ENCODE measurements at places on chromosomes 3 and 15.

- no peak for DNase-seq
Measured at GRCh38 chr3:196537319-196537984, 22.3 kb upstream of the SMCO1 start.

DNA sequence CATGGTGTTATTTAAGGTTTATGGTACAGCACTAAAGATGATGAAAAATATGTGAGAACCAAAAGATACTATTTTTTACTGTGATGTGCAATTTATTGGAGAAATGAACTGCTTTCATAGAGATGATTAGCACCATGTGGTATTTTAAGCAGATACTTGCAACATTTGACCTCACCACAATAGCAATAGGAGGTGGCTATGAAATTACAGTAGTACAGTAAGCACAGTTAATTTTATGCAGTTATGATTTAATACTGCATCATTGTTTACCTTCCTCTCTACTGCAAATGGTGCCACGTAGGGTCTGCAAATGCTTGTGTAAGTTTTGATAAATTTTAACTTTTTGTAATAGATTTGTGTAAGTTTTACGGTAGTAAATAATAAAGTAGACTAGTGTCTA is 14.0 kb downstream of the PYGO1 start:
- no peak for DNase-seq

DNA sequence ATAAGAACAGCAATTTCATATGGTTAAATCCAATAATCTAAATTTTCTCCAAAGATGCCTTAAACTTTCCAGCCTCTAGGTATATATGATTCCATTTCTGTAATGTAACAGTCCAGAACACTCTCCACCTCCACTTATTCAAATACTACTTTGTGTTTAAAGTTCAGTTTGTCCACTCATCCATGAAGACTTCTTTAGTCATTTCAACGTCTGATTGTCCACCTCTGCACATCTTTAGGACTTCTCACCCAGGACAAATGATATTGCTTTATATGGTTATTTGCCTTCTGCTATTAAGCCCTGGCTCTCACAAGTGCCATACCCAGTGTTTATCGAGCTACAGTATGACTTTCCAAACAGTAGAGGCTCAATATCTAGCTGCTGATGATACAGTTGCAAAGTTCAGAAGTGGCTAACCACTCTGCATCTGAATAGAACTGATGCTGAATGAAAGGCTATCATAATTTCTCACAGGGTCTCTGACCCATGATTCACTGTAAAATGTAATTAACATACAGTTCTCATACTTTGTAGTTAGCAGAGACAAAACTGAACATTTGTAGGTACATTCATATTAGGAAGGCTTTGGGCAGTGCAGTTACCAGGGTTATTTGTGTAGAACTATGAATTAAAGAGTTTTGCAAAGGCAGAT is 93.7 kb upstream of the MBNL1 start:
- DNase-seq: peak; percentile 35

- peak; percentile 32 for DNase-seq
Measured at GRCh38 chr3:61927332-61927731, 366.0 kb downstream of the PTPRG start.

- DNase-seq: no peak
Measured at GRCh38 chr3:58068122-58068809, 60.0 kb downstream of the FLNB start.

DNA sequence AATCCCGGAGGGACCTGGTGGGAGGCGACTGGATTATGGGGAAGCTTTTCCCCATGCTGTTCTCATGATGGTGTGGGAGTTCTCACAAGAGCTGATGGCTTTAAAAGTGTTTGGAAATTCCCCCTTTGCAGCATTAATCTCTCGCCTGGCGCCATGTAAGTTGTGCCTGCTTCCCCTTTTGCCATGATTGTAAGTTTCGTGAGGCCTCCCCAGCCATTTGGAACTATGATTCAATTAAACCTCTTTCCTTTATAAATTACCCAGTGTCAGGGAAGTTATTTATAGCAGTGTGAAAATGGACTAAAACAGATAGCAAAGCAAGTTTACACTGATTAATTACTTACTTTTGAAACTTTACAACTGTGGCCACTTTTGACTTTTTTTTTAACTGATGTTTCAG is 10.6 kb upstream of the U2SURP start:
- no peak for DNase-seq

GRCh38 chr3:3771567-3771966 is 27.7 kb upstream of the LRRN1 start:
- DNase-seq: no peak

DNA sequence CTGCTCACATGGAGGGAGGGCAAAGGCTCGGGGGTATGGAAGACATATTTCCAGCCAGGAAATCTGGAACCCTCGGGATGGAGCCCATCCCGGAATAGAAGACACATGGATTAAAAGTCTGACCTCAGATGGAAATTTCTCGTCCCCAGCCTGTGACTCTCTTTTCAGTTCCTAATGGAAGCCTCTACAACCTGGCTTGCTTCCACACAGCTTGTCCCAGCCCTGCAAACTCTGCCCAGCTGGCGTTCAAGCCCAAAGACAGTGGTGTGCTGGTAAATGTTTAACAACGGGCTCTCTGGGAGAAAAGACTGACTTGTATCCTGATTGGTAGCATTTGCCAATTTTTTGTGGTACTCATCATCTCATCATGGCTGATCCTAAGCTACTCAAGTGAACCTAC is 35.6 kb upstream of the TLE3 start:
- DNase-seq: peak; percentile 65

GRCh38 chr3:50184242-50184978 is 7.0 kb upstream of the GNAT1 start:
- no peak for DNase-seq

- no peak for DNase-seq
Measured at GRCh38 chr15:63482874-63483323, 21.5 kb upstream of the USP3 start.

DNA sequence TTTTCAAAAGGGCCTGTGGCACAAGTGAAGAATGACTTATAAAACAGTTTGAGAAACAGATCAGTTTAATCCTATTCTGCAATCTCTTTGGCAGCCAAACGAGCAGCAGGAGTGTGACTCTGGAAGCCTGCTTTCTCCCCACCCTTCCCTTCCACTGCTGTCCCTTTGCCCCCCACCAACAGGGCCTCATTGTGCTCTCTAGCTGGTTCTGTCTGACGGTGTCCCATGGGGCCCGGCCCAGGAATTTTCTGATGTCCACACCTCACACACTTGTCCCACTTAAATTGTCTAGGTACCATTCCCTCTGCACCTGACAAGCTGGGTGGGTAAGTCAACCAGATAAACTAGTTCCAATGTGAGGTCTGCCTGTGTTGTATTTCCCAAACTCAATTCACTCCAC is 16.4 kb downstream of the SLCO2A1 start:
- DNase-seq: no peak

- DNase-seq: no peak
Measured at GRCh38 chr15:98427321-98427720, 221.0 kb upstream of the IGF1R start.

GRCh38 chr3:54870423-54870822 is 57.4 kb downstream of the LRTM1 start:
- DNase-seq: peak; percentile 86

GRCh38 chr15:67144609-67145311 is 79.4 kb downstream of the SMAD3 start:
- DNase-seq: no peak

DNA sequence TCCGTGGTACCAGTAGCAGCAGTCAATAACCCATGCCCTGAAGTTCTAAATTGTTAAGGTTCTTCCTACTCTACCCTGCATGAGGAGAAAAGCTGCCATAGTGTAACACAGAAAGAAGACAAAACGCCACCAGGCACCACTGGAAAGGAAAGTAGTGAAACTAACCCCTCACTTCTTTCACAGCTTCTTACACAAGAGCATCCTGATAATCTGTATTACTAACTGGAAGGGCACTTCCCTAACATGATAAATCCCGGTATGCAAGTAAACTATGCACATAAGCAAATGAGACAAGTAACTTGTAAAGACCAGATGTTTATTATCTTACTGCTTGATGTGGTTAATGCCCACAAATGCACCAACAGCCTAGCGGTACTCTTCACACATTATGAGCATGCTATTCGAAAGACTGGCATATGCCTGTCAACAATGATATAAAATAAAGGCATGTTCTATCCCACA is 141.3 kb downstream of the ADAM10 start:
- DNase-seq: no peak

DNA sequence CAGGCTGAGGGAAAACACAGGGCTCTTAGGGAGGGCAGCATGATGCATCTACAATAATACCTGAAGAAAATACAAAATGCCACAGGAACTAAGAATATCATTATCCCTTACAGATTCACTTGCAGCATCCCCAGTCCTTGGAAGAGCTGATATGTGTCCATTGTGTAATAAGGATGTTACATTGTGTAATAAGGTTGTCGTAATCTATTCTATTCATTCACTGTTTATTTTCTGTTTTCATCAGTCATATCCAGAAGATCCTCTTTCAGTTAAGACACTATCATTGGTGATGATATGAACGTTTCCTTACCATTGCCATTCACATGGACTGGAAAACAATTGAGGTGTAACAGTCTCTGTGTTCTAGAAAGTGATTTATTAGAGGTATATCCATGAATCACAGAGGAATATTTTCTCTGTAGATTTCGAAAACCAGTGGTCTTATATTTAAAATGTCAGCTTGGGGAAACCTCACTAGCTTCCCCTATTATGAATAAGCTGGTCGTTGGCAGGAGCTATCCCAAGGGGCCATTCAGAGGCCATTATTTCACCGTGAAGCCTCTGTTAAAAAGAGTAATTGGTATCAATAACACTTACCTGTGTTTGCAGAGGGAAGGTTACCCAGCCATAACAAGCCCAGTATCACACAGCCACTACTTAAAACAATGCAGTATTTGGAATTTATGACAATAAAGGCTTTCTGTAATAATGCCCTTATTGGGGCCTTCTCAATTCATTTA is 241.1 kb downstream of the ZNF385D start:
- DNase-seq: no peak

- peak; percentile 81 for DNase-seq
Measured at GRCh38 chr3:188211476-188211875, 57.5 kb downstream of the LPP start.

DNA sequence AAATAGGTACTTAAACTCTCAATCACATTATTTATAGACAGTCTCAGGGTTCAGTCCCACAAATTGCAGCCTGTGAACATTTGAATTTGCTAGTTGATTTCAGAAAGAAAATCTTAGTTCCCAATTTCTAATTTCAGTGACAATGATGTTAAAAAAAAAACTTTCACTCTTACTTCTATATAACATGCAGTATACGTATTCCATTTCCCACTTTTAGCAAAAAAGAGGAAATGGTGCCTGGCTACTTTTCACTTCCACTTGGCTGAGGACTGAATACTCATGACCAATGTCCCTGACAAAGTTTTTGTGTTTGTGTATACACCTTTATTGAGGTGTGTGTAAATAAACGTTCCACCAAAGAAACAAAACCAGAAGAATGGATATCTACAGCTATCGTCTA is 32.1 kb upstream of the XCR1 start:
- no peak for DNase-seq

GRCh38 chr3:95738045-95738444 is 1076.3 kb upstream of the EPHA6 start:
- peak; percentile 60 for DNase-seq

GRCh38 chr3:2526926-2527325 is 428.3 kb downstream of the CNTN4 start:
- DNase-seq: no peak

- no peak for DNase-seq
Measured at GRCh38 chr3:52789746-52790040, 4.9 kb upstream of the ITIH3 start.

GRCh38 chr15:90685591-90686434 is 31.3 kb upstream of the BLM start:
- DNase-seq: no peak

DNA sequence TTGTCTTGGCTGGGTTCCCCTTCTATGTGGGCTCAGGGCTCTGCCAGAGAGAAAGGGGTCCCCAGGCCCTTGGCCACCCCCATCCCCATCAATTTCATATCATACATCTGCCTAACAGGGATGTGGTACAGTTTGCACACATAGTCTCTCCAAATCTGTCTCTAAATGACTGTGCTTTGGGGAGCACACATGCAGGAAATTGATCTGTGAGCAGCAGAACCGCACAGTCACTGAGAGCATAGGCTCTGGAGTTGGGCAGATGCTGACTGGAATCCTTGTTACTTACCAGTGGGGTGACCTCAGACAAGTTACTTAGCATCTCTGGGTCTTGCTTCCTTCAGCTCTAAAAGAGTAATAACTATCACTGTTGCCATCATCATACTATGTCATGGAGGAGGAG is 273.9 kb downstream of the ABHD5 start:
- DNase-seq: no peak

- DNase-seq: no peak
Measured at GRCh38 chr15:70234256-70234905, 136.7 kb upstream of the TLE3 start.

- DNase-seq: no peak
Measured at GRCh38 chr3:80014576-80014975, 246.8 kb upstream of the ROBO1 start.

- DNase-seq: peak; percentile 50
Measured at GRCh38 chr15:69881766-69882165, 216.0 kb downstream of the TLE3 start.

- no peak for DNase-seq
Measured at GRCh38 chr3:155846119-155846518, 8.1 kb downstream of the SLC33A1 start.

DNA sequence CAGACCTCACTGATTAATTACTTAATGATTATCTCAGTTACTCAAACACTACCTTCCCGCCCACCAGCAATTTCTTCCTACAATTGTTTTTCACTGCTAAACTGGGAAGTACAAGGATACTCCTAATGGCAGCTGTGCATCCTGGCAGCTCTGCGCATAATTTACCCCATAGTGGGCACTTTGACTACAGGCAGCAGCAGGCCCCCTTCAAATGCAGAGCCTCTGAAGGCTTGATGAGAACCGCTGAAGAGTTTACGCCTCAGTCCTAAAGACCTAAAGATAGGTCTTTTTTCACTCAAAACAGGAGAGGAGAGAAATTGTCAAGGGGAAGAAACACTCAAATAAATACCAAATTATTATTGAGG is 10.7 kb downstream of the CCDC32 start:
- no peak for DNase-seq

GRCh38 chr15:73629798-73630429 is 3.3 kb downstream of the NPTN start:
- DNase-seq: no peak

All from kidney tubule cell (primary cell).